ENCODE measurements at places on chromosomes 4 and X.

- no peak for DNase-seq
Measured at GRCh38 chrX:150873616-150874015, 24.9 kb downstream of the CD99L2 start.

DNA sequence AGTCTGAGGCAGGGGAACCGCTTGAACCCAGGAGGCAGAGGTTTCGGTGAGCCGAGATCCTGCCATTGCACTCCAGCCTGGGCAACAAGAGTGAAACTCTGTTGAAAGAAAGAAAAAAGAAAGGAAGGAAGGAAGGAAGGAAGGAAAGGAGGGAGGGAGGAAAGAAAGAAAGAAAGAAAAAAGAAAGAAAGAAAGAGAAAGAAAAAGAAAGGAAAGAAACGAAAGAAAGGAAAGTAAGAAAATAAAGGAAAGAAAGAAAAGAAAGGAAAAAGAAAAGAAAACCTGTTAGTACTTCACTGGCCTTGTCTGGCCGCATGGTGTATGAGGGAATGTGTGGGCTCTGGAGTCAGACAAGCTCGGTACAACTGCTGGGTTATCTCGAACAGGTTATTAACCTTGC is 20.8 kb upstream of the MAGEA1 start:
- no peak for DNase-seq

GRCh38 chrX:149518236-149518635 is 13.1 kb upstream of the IDS start:
- no peak for DNase-seq

DNA sequence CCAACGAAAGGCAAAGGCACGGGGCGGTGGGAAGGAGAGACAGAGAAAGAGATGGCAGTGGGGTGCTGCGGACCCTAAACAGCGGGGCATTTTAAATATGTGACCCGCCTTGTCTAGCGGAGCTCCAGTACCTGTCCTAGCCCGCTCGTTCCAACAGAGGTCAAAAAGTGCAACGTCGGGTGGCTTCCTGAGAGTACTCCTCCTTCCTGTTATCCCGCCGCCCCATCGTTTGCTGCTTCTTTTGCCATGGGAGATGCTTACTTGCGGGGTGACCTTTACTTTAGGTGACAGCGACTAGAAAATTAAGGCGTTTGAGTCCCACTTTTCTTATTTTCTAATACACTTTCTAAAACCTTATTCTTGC is 735 bp downstream of the NRK start:
- no peak for DNase-seq

- DNase-seq: no peak
Measured at GRCh38 chrX:107716118-107716684, 59.4 kb downstream of the TSC22D3 start.

- no peak for DNase-seq
Measured at GRCh38 chr4:112589206-112589605, 47.5 kb downstream of the ZGRF1 start.

DNA sequence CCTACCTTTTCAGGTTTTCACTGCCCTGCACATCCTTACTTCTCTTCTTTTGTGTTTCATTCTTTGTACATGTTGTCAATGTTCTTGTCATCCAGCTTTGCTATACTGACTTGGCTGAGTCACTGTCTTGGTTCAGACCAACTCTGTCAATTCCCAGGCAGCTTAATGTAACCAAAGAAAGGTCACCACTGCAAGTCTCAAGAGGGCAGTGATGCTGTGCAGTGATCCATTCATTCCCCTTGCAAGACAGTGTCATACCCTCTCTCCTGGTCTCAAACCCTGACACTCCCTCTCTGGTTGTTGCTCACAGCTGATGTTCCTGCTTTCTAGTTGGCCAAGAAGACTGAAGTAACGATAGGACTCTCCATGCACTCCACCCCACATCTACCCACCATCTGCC is 17.5 kb downstream of the RAB39B start:
- no peak for DNase-seq

GRCh38 chrX:106201502-106202178 is 33.5 kb downstream of the PWWP3B start:
- DNase-seq: no peak

DNA sequence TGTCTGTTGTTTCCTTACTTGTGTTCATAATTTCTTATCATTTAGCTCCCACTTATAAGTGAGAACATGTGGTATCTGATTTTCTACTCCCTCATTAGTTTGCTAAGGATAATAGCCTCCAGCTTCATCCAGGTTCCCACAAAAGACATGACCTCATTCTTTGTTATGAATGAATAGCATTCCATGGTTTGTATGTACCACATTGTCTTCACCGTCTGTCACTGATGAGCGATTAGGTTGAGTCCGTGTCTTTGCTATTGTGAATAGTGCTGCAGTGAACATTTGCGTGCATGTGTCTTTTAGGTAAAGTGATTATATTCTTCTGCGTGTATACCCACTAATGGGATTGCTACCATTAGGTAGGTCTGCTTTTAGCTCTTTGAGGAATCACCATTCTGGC is 624.3 kb upstream of the EPHA5 start:
- DNase-seq: no peak

DNA sequence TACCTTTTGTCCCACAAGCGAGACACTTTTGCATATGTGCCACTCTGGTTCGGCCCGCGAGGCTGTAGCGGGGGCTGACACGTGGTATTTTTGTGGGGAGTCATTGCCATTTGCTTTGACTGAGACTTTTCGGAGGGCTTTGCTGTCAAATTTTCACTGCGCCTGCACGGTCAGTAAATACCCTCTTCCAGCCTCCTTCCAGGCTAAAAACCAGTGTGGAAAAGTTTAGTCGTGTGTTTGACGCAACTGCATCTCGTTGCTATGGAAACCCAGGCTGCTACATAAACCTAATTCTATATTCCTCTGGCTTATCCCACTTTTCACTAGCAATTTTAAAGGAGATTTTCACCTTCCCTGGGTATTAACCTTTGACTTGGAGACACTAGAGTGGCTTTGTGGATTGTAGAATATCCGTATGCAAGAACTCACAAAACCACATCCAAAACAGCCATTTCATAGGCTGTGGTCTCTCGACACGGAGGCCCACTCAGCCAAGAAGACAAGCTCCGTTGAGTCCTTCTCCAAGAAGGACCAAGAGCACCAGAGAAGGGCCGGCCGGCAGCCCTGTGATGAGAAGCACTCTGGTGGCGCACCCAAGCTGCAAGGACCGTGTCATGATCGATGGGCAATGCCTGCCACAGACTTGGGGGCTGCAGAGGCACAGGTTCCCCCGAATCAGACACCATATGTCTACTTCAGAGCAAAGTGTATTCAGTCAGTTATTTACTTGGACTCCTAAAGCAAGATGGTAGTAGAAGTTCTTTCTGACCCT is 38.4 kb upstream of the ENPP6 start:
- no peak for DNase-seq

DNA sequence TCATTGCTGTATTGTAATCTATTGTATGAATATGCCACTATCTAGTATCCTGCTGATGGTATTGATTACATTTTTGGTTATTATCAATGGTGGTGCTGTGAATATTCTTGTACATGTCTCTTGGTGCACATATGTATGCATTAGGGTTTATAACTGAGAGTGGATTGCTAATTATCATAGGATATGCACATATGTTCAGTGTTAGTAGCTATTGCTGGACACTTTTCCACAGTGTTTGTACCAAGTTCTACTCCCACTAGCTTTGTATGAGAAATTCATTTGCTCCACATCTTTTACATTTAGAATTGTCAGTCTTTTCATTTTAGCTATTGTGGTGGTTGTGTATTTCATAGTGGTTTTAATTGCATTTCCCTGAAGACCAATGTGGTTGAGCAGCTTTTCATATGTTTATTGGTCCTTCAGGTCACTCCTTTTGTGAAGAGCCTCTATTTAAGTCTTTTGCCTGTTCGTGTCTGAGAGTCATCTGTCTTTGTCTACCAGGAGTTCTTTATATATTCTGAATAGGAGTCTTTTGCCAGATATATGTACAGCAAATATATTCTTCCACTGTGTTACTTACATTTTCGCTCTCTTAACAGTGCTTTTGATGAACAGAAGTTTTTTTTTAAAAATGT is 87.1 kb downstream of the TBC1D19 start:
- no peak for DNase-seq
